ENCODE measurements at places on chromosomes 13 and 19.

- DNase-seq: no peak
Observed at GRCh38 chr13:113211774-113212173, 2.4 kb downstream of the CUL4A start.

GRCh38 chr13:35646056-35646774 is 169.7 kb upstream of the MAB21L1 start:
- no peak for DNase-seq

- no peak for DNase-seq
Observed at GRCh38 chr19:45202637-45203036, 24.1 kb downstream of the BLOC1S3 start.

DNA sequence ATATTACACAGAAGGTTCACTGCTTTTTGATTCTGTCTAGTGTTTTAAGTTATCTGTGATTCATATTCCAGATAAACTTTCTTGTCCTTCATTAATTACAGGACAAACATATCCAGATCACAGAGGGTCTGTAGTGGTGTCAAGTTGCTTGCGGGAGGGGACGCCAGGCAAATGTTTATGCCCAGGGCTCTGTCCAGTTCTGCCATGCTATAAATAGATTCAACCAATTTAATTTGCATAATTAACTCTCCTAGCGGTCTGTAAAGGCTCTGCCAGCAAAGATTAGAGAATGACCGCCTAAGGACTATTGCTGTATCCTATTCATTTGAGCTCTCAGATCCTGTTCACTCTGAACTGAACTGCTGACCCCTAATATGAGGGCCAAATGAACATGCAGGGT is 59.7 kb upstream of the TRPC4 start:
- no peak for DNase-seq

DNA sequence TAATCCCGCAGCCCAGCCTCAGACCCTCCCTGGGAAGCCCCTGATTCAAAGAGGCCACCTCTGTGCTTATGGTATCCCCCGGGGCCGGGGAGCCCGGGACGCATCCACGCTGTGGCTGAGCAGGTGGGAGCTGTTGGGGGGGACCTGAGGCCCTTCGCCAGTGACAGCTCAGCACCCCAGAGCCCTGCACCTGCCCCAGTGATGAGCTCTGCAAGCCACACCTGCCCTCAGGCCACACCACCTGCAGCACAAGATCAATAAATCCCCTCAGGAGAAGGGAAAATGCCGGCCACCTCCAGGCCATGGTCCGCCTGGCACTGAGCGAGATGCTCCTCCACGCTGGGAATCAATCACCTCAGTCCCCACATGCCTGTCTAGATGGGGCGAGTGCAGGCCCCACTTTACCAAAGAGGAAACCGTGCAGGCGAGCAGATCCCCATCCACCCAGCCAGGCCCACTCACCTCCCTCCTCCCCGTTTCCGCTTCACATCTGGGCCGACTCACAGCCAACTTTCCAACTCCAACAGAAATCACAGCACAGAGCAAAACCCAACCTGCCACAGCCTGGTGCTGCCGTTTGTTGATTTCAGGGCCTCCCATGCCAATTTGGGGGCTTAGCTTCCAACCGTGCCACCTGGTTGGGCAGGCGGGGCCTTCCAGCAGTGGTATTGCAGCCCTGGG is 12.8 kb downstream of the MOB3A start:
- peak; percentile 74 for DNase-seq

- DNase-seq: no peak
Observed at GRCh38 chr13:110403315-110403714, 96.2 kb downstream of the COL4A2 start.

DNA sequence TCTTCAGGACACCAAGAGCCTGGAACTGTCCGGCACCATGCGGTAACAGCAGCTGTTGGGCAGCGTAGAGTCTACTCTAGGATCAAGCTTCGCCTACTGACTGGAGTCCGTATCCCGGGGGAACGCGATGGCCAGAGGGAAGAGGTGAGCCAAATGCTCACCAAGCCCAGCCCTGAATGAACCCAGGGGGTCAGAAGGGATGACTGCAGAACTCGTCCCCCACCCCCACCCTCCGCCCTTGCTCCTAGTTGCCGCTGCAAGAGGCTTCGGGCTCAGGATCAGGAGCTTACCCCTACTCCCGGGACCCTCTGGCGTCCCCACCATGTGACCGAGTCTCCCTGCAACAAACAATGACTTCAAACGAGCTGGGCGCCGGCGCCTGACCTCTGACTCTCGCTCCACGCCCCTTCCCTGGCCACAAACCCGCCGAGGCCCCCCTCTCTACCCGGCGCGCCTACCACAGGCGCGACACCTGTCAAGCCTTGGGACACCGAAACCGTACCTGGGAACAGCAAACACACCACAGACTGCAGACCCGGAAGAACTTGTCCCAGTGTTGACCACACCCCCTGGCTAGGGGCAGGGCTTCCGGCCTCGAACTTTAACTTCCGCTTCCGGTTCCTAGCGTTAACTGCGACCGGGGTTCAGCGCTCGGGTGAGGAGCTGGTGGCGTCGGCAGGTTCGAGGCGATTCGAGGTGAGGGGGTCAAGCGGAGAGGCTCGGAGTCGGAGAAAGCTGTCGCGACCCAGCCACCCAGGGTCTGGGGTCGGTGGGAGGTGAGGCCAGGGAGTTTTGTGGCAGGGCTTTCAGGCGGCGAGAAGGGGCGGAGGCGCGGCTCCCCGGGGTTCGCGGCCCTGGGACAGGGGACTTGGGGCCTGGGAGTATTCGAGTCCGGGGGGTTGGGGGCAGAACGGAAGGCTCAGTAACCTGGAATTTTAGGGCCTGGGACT is at the start of gene UBL5:
UBL5 (plus strand) TSS at position 630 of the 950 bp plus-strand sequence. CDS start 420 bp downstream, outside the sequence.
- DNase-seq: peak; percentile 87

DNA sequence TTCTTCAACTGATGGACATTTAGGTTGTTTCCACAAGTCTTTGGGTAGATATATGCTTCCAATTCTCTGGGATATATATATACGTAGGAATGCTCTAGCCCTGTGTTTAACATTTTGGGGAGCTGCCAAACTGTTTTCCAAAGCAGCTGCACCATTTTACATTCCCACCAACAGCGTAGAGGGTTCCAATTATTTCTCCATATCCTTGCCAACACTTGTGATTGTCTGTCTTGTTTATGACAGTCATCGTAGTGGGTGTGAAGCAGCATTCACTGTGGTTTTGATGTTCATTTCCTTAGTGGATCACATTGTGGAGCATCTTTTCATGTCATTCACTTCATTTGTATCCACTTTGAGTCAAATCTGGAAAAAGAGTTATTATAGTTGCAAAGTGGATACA is 4.7 kb upstream of the CBLC start:
- DNase-seq: no peak

GRCh38 chr13:71583581-71583980 is 283.4 kb downstream of the DACH1 start:
- DNase-seq: no peak

GRCh38 chr13:41765813-41766212 is 195.1 kb downstream of the VWA8 start:
- DNase-seq: no peak

GRCh38 chr19:18128044-18128443 is 24.9 kb upstream of the PIK3R2 start:
- DNase-seq: no peak

DNA sequence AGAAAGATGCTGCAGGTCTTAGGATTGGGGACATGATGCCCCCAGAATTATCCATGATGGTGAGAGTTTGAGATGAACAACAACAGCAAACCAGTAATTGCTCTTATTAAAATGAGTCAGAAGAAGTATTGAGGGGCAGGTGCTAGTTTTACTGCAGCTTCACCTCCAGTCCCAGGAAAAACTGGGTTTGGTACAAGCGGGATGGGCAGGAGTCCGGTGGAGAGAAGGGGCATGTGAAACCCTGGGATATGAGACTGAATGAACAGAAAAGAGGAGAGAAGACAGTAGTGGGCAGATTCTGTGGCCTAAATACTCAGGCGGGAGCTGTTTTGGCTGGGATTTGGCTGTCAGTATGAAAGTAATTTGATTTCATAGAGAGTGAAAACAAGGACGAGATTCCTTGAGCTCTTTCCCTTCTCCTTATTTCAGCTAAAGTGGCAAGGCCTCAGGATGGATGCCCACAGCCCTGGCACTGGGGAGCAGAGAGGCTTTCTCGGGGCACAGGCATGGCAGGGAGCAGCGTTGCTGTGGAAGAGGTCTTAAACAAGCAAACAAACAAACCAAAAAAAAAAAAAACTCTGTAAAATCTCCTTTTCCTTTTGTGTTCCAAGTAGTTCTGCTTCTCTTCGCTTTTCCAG is 30.7 kb downstream of the NFIX start:
- no peak for DNase-seq

GRCh38 chr13:113637262-113638160 is 20.5 kb downstream of the ATP4B start:
- DNase-seq: no peak

DNA sequence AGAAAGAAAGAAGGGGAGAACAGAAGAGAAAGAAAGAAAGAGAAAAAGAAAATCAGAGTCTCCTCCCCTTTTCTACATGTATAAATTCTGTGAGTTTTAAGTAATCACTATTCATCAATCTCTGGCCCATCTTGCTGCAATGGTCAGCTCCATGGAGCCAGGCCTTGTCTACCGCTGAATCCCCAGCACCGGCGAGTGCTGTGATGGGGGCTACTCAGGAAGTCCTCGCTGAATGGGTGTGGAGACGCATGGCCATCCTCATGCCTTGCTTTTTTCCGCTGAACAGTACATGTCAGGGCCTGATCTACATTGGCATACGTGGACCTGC is 29.9 kb downstream of the GPR42 start:
- DNase-seq: no peak

DNA sequence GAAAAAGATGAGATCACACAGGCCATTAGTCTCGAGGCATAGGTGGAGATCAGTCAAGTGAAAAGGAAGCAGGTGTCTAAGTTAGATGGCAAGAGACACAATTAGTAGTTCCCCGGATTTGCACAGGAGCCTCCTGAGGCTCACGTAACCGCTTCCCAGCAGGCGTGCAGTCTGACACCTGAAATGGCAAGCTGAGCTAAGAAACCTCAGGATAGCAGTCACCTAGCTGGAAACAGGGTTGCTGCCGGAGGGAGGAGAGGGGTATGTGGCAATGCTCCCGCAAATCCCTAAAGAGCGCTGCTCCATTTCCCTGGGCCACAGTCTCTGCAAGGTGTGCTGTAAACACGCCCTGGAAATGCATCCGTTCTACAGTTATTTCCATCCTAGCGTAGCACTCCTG is 1151.0 kb downstream of the DIAPH3 start:
- DNase-seq: no peak

DNA sequence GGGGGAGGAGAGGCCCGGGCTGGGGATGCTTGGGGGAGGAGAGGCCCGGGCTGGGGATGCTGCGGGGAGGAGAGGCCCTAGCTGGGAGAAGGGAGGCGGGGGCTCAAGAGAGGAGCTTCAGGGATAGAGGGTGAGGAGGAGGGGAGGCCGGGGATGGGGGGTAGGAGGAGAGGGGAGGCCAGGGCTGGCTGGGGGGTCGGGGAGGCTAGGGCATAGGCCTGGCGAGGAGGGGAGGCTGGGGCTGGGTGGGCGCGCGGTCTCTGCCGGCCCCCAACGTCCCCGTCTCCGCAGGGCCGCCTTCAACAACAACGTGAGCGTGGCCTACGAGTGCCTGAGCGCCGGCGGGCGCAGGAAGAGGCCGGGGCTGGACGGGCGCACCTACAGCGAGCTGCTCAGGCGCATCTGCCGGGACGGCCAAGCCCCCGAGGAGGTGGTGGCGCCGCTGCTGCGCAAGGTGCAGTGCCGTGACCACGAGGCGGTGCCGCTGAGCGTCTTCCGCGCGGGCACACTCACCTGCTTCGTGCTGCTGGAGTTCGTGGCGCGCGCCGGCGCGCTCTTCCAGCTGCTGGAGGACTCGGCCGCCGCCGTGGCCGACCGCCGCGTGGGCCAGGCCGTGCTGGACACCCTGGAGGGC is 11.4 kb downstream of the TPGS1 start:
- DNase-seq: no peak

- no peak for DNase-seq
Observed at GRCh38 chr19:38277969-38278680, 13.8 kb downstream of the SPINT2 start.

GRCh38 chr19:48608798-48609263 is 2.3 kb downstream of the SPACA4 start:
- DNase-seq: peak; percentile 86

GRCh38 chr13:73397496-73398305 is 338.9 kb downstream of the KLF5 start:
- no peak for DNase-seq

DNA sequence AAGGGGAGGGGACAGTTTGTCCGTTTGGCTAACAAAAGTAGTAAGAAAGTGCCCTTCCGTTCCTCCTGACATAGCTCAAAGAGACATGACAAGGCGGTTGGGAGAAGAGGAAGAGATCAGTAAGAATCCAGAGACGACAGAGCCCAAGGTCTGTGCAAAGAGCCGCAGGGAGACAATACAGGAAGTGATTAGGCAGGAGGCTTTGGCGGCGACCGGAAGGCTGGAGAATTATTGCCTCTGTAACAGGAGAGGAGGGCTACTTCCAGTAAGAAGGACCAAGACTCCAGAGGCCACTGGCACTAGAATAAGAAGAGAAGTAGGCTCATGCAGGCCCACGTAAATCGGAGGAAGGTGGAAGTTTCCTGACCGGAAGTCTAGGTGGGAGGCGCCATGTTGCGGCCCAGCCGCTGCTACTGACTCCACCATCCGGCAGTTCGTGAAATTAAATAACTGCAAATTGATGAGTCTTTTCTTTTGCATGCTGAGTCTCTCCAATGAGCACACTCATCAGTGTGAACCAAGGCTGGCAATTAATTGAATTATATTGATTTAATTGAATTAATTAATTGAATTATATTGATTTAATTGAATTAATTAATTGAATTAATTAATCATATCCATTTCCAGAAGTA is 9.9 kb downstream of the RFX2 start:
- peak; percentile 46 for DNase-seq

GRCh38 chr13:60617991-60618733 is 221.1 kb downstream of the TDRD3 start:
- DNase-seq: no peak

GRCh38 chr19:29129148-29129547 is 83.8 kb downstream of the UQCRFS1 start:
- DNase-seq: no peak

DNA sequence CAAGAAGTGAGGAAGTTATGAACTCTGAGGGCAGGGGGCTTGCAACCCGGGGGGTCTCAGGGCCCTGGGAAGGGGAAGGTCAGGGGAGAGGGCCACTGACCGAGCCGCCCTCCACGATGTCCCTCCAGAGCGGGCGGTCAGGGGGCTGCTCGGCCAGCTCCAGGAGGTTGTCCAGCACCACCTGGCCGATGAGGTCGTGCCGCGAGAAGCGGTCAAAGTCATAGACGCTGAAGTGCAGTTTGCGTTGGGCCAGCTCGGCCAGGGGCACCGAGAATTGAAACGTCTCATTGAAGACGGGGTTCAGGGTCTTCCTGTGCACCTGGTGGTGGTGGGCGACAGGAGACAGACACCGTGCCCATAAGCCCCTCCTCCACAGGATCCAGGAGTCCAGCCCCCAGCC is 10.5 kb downstream of the SYT3 start:
- DNase-seq: no peak

Data from GM19239 (cell line).